ENCODE measurements at places on chromosomes 2 and 18.

DNA sequence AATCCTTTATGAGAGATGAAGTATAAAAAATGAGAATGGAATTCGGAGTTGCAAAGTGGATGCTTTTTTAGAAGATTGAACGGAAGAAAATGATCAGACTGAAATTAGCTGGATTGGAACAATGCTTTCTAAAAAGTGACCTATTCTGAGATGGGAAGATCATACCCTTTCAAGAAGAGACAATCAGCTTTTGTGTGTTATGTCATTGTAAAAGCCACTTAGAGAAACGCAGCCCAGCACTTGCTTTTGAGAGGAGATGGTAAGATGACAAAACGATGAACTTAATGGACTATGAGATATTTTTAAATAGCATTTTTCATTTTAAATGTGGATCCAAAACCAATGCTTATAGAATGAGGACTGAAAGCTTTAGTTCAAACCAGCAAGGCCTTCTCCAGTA is 871.4 kb upstream of the KLHL29 start:
- no peak for DNase-seq

DNA sequence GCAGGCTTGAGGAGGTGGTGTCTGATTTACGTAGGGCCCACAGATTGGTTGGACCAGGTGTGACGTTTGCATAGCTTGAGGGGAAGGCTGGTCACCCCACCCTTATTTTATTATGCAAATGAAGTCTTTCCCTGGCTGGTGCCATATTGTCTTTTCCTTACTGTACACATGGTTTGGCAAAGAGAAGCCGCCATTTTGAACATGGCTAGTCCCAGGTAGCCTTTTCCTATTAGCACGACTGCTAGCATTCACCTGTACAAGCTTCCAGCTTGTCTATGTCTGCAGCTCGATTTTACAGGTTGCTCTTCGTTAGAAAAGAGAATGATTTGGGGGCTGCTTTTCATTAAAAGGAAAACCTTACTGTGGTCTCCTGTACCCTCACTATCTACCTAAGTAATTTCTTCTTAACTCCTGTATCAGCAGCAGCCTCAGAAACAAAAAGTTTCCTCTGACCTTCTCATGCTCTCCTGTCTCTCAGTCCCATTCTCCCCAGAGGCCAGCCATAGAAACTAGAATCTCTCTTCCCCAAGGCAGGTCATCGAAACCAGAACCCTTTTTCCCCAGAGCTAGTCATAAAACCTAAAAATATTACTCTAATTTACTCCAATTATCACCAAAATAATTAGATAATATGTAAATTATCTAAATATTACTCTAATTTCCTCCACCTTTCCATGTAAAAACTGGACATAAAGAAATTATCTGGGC is 151.8 kb downstream of the B3GNT2 start:
- no peak for DNase-seq

DNA sequence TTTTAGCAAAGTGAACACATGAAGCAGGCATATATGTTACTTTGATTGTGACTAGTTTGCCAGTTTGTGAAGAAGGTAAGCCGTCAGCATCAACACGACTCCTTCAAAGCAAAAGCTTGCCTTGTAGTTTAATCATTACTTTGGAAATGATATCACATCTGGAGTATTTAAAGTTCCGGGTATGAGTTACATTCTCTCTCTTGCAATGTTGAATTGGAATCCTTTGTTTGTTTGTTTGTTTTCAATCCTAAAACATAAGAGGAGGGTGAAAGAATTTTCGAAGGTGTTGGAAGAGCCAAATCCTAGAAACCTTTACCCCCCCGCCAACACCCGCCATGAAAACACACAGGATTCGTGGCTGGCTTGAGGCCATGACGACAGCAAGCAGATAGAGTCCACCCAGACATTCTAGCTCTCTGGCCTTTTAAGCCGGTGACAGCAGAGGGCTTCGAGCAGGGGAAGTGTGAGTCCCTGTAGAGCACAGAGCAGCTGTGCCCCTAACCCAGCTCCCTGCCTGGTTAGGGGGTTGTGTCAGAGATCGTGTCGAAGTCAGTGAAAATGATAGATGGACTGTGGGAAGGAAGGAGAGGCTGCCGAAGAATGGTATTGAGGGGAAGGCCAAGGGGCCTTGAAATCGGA is 103.8 kb upstream of the SMIM21 start:
- no peak for DNase-seq

- DNase-seq: no peak
Observed at GRCh38 chr2:100924520-100925451, 77.3 kb upstream of the RPL31 start.

GRCh38 chr2:39623917-39624316 is 41.8 kb upstream of the TMEM178A start:
- no peak for DNase-seq

DNA sequence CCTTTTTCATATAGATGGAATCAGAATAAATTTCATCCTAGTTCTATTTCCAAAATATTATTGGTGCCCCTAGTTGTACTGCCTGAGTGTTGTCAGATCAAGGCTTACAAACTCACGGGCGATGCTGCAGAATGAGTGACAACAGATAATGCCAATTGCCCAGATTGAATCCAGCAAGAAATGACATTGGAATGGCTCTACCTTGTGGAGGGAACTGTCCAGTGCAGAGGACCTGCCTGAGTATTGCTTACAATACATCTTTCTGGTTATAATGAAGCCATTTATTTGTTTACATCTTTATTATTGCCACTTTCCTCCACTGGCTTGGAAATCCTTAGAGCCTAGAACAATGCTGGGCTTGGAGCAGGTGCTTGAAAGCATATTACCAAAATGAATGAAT is 7.8 kb upstream of the IL1R2 start:
- DNase-seq: no peak

DNA sequence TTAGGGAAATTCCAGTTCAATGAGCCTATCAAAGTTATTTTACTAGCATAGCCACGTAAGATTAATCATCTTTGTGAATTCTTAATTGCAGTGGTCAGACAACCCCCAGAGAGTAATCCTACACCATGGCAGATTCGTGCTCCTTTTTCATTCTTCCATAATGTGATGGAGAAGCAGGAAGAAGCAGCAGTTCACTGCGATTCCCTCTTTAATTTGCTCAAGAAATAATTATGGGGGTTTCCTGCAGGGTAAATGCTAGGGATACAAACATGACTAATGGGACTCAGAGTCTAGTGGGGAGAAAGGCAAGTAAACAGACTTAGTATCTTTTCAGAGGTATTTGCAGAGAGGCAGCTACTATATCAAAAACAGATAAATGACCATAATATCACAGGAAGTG is 175.8 kb upstream of the HNRNPA3 start:
- DNase-seq: no peak

- no peak for DNase-seq
Observed at GRCh38 chr2:171521361-171522051, 768 bp upstream of the CYBRD1 start.

GRCh38 chr2:167181688-167182087 is 293.4 kb downstream of the XIRP2 start:
- no peak for DNase-seq

DNA sequence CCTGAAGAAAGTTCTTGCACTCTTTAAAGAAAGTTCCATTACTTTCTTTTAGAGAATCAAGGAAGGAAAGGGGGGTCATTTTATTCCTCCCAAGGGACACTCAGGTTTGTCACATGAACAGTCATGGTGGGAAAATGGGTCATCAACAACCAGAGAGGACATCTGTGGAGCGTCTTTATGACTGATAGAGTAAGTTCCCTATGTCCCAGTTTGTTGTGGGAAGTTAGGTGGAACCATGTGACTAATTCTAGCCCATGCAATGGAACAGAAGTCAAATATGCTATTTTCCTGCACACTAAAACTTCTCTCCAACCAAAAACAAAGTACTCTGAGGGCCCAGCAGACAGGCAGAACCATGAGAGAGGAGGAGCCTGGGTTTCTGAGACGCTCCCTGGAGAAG is 165.6 kb upstream of the SERTAD2 start:
- DNase-seq: no peak

- no peak for DNase-seq
Observed at GRCh38 chr2:105785095-105785847, 40.6 kb downstream of the NCK2 start.

GRCh38 chr2:86284987-86285386 is 52.4 kb downstream of the REEP1 start:
- DNase-seq: no peak

DNA sequence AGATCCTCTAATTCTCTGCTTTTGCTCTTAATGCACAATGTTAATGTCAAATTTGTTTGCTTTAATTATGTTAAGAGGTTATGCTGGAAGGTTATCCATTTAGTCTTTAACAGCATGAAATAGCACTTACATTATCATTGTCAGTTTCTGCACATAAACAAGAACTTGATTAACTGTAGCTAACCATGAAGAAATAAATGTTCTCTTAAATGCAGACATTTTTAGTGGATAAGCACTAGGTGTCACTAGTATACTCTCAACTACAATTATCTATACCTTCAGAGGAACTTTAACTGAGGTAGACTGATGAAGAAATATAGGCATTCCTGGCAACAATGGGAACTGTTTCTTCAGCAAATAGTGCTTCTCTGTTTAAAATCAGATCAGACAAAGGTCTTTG is 178.8 kb upstream of the CHST9 start:
- DNase-seq: no peak

DNA sequence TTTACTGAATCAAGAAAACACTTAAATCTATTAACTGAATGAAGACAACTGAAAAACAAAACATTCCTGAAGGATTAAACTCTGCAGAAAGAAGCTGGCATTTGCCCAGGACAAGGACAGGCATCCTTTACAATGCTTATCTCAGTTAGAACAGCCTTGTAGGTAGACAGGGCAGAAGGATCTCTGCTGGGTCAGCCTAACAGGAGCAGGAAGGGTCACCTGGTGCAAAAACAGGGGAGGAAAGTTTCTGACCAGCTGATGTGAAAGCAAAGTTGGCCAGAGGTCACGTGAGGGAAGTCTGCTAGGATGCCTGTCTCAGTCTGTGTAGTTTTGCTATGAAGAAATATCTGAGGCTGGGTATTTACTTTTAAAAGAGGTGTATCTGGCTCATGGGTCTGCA is 348.6 kb downstream of the ANAPC1 start:
- DNase-seq: no peak

GRCh38 chr18:9951022-9951859 is 37.4 kb downstream of the VAPA start:
- peak; percentile 58 for DNase-seq

DNA sequence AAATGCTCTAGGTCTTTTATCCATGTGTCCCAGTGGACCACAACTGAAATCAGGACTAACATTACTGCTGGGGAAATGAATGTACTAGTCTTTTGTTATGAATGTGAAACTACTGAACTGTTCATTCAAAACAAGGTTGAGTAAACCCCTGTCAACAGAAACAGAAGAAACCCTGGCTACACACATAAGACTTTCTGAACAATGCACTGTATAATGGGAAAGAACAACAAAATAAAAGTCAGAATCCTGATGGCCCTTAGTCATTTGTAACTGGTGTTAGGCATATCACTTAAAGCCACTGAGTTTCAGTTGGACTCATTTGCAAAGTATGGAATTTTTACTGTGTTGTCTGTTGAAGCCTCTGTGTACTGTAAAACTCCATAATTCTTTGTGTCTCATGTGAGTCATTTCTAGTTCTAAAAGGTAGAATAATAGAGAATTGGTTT is 77.0 kb upstream of the UBXN4 start:
- no peak for DNase-seq

GRCh38 chr2:68811364-68811763 is 59.8 kb downstream of the BMP10 start:
- DNase-seq: no peak

DNA sequence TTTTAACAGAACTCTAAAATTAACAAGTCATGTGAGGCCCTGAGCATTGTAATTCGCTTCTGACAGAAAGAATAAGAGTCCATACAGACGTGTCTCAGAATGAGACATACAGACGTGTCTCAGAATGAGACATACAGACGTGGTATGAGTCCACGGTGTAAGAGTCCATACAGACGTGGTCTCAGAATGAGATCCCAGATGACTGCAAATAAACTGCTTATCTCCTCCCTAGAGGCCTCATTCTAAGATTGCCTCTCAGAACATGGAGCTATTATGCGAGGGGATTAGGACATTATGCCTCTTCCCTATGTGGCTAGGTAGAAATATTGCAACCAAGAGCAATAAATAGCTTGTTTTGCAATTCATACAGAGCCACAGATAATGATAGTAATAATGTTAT is 63.9 kb downstream of the NEB start:
- no peak for DNase-seq

DNA sequence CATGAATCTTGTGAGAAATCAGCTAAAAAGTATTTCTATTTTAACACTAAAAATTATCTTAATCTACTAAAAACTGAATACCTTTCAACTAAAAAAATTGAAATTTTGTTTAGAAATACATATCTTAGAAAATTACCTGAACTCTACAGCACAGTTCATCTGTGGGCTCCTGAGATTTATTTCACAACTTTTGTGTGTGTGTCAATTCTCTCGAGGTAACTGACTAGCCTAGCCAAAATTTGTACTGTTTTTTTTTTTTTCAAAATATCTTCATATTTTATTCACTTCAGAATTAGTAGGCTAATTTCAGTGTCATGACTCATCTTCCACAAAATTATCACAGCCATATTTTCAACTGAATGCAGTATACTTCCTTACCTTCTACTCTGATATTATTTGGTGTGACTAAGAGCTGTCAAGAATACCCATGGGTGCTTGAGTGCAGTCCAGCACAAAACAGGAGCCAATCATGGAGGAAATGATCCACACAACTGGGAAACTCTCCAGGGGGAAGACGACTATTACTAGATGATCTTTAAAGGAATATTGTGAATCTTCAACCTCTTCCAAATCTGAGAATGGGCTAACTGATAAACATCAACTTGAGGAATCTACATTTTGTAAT is 174.6 kb downstream of the ZNF385B start:
- no peak for DNase-seq

DNA sequence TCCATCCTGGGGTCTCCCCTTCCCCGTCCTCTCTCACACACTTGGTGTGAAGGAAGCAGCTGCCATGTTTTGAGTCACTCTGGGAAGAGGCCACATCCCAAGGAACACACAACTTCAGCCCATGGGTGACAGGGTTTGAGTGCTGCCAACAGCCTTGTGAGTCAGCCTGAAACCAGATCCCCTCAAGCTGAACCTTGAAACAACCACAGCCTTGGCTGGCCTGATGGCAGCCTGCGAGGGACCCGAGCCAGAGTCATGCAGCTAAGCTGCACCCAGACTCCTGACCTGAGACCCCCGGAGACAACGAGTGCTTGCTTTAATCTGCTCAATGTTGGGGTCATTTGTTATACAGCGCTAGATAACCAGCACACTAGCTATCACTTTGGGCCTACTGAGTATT is 19.3 kb upstream of the MC2R start:
- no peak for DNase-seq

DNA sequence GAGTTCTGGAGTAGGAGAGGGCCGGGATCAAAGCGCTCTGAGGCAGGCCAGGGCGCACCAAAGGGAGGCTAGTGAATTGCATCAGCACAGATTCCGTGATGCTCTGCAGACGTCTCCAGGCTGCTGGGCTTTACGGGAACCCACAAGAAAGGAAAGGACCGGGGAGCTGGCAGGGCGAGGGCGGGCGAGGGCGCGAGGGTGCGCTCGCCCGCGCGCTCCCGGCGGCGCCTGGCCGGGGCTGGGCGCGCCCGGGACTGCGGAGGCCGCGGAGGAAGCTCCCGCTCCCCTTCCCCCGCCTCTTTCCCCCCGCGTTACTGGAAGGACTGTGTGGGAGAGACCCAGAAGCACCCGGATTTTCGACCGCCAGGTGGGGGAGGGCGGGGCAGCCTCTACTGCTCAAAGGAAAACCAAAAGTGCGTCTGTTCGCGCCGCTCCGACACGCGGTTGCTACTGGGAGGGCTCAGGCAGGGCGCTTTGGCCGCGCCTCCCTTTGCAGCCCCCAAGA is 2.4 kb upstream of the FOSL2 start:
- no peak for DNase-seq

- DNase-seq: no peak
Observed at GRCh38 chr2:119233326-119234020, 9.8 kb downstream of the STEAP3 start.

- no peak for DNase-seq
Observed at GRCh38 chr2:47767497-47767844, 15.5 kb upstream of the MSH6 start.
